Neural progenitor cell (in vitro differentiated cells): ENCODE measurements at places on chromosomes 13 and 19. TPM values are rescaled to one million over a fixed set of nuclear protein-coding genes. Genes with fewer than 3 reads are reported as not detected.

- DNase-seq = no peak
These were observed 183.9 kb downstream of the LHFPL6 start for GRCh38 chr13:39419068-39419467.

DNA sequence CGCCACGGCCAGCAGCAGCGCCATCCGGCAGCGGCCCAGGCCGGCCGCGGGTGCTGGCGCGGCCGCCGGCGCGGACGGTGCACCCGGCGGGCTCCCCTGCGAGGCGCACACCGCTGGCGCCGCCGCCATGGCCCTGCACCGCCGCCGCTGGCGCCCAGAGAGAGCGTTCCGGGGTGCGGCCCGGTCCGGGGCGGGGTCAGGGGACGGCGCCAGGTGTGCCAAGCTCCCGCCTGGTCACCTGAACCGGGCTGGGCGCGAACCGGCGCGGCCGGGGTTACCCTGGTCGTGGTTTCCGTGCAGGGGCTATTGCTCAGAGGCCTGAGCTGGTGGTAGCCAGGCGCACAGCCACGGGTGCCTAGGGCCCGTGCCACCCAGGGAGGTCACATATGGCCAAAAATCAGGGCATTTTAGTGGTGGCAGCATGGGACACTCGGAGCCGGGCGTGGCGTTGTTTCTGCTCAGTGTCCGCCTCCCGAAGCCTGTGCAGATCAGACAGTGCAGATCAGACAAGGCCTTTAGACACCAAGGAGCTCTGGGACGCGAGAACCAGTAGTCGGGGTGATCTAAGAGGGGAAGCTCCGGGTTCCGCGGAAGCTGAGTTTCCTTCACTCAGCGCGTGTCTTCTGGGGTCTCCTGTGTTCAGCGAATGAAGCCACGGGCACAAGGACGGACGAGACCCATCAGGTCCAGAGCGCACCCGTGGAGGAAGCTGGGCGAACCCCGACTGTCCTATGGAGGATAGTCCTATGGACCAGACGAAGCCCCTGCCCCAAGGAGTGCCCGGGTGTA is at the start of gene TMEM238:
TMEM238 (minus strand) TSS at position 162 of the 789 bp plus-strand sequence; CDS start at position 129, 33 bp downstream.
- DNase-seq = no peak

DNA sequence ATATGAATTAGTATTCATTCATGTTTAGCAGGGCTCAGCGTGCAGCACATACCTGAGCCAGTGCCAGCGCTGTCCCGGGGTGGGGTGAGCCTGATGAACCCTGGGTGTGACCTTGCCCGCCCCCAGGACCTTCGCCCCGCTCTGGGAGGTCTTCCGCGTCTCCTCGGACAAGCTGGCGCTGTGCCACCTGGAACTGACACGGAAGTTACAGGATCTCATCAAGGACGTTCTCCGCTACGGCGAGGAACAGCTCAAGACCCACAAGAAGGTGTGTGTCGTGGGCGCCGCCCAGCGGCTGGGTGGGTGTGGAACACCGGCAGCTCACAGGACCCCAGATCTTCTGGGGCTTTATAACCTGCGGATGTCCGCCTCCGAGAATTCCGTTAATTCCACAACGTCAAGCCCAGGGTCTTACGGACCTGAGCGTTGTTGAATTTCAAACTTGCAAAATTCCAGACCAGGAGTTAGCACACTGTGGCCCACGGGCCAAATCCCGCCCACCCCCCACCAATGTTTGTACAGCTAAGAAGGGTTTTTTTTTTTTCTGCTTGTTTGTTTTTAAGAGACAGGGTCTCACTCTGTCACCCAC is 15.4 kb downstream of the FCHO1 start:
- DNase-seq = peak; percentile 93

GRCh38 chr13:21670006-21670882 is 629 bp upstream of the FGF9 start:
- peak; percentile 87 for DNase-seq

DNA sequence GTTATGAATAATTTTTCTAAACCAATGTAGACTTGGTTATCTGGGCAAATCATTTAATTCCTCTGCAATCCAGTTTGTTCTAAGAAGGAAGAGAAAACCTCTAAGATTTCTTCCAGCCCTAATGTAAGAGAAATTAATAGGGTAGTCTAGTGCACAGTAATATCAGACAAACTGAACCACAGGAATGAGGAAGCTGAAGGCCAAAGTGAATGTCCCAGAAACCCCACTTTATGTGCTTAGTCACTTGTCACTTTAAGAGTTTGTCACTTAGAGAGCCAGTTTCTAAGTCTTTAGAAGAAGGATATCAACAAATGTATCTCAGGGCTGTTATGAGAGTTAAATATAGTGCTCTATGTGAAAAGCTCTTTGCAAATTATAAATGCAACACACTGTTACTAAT is 750.6 kb downstream of the DIAPH3 start:
- DNase-seq = no peak

DNA sequence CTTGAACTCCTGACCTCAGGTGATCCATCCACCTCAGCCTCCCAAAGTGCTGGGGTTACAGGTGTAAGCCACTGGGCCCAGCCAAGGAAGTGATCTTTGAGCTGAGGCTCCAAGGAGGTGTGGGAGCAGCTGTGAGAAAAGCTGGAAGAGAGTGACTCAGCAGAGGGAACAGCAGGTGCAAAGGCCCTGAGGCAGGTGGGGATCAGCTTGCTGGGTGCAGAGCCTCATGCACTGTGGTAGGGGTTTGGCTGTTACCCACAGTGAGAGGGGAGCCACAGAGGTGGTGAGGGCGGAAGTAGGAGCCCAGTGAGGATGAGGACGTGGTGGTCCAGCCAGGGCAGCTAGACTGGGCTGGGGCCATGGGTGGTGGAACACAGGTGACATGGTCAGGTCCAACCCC is 6.5 kb downstream of the NPAS1 start:
- DNase-seq = no peak

The DOCK9 gene
- total RNA-seq = 16.6 and 20.3 TPM in 2 replicates

The CDADC1 gene
- 1.7 and 2.9 TPM in 2 replicates for total RNA-seq

- DNase-seq = no peak
These were observed 16.6 kb downstream of the SIGLEC8 start for GRCh38 chr19:51441410-51442390.

GRCh38 chr13:86907156-86907555 is 764.0 kb upstream of the SLITRK5 start:
- no peak for DNase-seq

GRCh38 chr13:109840201-109840892 is 54.0 kb upstream of the IRS2 start:
- DNase-seq = peak; percentile 72

The GPR180 gene
- total RNA-seq = 9.7 and 16.5 TPM in 2 replicates

GRCh38 chr13:74266861-74267260 is 132.7 kb upstream of the KLF12 start:
- no peak for DNase-seq

- DNase-seq = no peak
These were observed 54.9 kb downstream of the COLGALT1 start for GRCh38 chr19:17610384-17610783.

DNA sequence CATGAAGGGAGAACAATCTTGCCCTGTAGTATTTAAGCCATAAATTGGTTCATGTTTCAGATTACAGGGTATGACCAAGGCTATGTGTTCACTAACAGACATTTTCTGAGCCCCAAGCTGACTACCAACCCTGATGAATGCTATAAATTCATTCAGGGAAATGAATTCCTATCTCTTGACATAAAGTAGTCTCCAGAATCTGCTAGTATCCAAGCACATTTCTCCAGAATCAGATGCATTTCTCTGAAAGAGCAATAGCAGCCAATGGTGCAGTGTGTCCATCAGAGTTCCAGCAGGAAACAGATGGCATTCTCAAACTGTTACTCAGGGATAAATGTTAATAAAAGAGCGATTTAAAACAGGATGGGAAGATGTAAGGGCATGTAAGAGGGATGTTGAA is 226.4 kb downstream of the COG6 start:
- DNase-seq = no peak

GRCh38 chr13:37207691-37208451 is 102.4 kb upstream of the CSNK1A1L start:
- no peak for DNase-seq

The LPAR2 gene
- 21.2 and 64.8 TPM in 2 replicates for total RNA-seq

GRCh38 chr19:42207767-42208271 is 9.7 kb downstream of the DEDD2 start:
- no peak for DNase-seq

The ZNF90 gene
- 40.4 and 51.2 TPM in 2 replicates for total RNA-seq

DNA sequence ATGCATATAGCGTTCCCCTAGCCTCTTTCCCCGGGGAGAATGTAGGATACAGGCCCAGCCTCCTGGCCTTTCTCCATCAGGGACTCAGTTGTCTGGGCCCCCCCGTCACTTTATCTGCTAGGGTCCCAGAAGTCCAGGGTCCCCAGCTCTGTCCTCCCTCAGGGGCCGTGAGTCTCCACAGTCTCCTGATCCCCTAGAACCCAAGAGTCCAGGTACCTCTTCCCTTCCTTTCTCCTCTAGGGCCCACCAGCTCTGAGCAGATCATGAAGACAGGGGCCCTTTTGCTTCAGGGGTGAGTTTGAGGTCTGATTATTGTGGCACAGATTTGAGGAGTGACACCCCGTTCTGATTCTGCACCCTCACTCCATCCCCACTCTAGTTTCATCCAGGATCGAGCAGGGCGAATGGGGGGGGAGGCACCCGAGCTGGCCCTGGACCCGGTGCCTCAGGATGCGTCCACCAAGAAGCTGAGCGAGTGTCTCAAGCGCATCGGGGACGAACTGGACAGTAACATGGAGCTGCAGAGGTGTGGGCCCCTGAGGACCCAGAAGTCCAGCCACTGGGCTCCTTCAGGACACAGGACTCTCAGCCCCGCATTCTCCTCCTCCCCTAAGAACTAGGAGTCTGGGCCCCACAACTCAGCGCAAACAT is 758 bp downstream of the BAX start:
- DNase-seq = no peak

DNA sequence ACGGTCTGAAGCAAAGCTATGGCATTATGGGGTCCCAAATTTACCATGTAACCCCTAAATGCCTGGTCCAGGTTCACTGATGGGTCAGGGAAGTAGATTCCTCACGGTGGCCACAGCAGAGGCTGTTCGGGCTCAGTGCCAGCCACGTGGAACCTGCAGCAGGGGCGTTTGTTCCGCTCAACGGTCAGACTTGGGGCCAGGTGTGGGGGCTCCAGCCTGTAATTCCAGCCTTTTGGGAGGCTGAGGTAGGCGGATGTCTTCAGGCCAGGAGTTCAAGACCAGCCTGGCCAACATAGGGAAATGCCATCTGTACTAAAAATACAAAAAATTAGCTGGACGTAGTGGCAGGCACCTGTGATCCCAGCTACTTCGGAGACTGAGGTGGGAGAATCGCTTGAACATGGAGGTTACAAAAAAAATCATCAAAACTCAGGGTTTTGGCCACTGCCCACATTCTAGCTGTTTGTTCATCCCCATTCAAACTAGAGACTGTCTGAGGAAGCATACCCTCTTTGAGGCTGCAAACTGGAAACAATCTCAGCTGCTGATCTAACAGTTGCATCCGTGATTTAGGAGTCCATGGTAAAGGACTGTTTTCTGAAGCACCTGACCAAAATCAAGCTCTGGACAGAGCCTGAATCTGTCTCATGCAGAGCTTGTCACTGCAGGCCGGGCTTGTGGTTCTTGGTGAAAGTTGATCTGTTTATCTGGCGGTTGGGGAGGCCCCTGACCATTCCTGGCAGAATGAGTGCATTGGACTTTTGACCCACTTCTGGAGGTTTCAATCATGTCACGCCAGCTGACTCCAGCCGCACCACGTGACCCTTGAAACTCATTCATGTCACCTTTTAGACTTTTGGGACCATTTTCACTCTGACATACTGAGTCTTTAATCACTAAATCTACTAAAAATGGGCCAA is 30.2 kb upstream of the ZNF331 start:
- no peak for DNase-seq

The TEX101 gene
- total RNA-seq = not detected in 2 replicates

- DNase-seq = no peak
These were observed 5.5 kb upstream of the PTOV1 start for GRCh38 chr19:49845414-49845813.

DNA sequence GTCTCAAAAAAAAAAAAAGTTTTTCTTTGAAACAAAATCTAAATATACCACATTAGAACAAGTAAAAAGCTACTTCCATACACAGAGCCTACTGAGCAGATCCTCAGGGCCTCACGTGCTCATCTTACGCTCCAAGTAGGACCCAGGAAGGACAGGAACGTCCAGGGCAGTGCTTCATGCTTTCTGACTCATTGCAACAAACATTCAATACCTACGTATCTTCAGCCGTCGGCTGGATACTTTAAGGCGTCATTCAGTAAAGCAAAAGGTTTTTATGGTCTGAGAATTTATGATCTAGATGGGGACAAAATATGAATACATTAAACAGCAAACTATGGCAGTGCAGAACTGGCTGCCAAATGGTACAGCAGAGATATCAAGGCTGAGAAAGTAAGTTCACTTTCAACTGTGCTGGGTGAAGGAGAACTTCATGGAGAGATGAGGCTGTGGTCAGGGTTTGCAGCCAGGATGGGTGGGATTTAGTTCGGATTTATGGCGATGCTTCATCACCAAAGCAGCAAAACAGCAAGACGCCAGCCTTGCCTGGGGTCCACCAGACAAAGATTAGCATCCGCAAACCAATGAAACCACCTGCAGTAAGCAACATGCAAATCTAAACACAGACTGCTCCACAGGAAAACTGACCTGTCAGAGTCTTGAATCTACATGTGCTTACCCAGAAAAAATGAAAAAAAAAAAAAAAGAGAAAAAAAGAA is 20.5 kb downstream of the CARS2 start:
- no peak for DNase-seq

GRCh38 chr19:42466521-42467182 is 23.9 kb upstream of the CXCL17 start:
- no peak for DNase-seq

DNA sequence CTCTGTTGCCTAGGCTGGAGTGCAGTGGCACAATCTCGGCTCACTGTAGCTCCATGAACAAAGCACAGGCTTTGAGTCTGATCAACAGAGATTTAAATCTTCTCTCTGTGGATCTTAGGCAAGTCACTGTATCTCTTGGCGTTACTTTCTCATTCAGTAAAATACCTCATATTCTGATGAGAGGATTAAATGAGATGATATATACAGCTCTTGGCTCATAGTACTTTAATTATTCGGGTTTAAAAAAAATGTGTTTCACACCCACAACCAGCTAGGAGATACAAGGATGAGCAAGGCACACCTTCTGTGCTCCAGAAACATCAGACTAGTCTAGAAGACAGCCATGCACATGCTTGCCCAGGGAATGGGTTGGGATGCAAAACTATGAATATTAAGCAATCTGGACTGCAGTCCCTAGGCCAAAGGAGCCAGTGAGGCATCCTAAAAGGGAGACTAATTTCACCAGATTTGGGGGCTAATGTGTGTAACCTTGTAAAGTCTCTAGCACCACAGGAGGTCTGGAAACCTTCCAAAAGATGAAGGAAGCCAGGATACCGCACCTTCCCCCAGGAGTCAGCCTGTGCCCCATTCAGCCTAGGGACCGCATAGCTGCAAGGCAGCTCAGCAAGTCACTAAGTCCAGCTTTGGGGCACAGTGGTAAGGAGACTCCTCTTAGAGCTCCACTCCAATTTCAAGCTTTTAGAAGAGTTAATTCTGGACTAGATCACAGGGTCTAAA is 2.5 kb downstream of the VPS36 start:
- DNase-seq = peak; percentile 42

DNA sequence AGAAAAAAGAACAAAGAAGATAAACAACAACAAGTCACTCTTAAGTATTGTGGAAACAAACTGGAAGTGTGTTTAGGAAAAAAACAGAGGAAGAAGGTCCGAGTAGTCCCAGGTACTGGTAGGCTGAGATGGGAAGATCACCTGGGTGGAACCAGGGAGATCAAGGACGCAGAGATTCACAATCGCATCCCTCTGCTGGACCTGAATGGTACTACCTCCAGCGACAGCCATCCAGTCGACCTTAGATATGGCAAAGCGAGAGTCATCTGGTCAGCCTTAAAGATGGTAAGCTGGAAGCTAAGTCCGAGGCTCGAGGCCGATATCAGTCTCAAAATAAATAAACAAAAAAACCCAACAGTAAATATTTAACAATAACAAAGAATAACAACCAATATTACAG is 44.9 kb upstream of the ZNF91 start:
- DNase-seq = no peak
